AG09319 (cell line): ENCODE measurements at places on chromosomes 7 and 10.

- DNase-seq = no peak
Observed at GRCh38 chr7:86966916-86967315, 92.5 kb downstream of the ELAPOR2 start.

DNA sequence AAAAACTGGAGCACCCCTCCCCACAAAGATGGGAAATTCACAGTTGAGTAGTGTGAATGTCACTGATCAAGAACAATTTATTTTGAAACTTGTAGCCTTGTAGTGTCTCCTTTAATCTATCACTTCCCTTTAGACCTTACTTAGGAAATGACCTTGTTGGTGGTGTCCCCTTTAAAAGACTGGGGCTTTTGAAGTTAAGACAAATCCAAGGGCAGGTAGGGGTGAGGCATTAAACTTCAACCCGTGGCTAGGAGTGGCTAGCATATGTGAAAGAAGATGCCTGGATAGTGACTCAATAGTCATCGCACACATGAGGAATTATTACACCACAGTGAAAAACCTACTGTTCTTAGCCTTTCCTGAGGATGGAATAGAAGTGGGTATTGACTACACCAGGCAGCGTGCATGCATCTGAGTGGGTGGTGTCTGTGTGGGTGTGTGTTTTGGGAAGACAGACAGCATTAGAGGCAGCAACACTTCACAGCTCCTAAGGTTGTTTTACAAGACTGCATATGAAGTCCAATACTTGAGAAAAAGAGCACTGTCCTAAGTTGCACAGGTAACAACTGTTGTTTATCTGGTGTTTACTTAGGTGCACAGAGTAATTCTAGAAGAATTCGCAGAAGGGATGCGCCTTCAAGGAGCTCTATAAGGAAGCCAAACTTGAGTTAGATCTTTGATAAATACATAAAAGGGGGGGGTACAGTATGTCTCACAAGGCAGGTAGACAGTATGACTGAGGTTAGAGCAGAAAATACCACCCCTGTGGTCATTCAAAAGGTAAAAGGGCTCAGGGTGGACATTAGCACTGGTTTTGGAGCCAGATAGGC is 32.9 kb downstream of the ABLIM1 start:
- DNase-seq = no peak

DNA sequence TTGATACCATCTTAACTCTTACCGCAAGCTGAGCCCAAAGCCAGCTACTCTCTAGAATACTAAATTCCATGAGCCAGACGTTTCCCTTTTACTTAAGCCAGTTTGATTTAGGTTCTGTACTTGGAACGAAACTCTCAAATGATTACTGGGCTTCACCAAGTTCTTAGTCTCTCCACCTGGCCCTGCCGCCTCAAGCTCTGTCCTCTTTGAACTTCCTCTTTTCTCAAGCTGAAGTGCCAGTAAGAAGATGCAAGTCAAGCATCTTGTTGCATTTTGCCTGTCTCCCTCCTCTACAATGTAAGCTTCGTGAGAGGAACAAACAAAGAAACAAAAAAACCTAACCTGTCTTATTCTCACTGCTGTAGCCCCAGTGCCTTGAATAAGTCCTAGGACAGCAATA is 358.2 kb upstream of the NPVF start:
- DNase-seq = no peak

- no peak for DNase-seq
Observed at GRCh38 chr10:5622186-5622960, 44.0 kb downstream of the ASB13 start.

- no peak for DNase-seq
Observed at GRCh38 chr10:125815764-125816163, 7.3 kb downstream of the UROS start.

GRCh38 chr10:10911471-10911921 is 106.2 kb upstream of the CELF2 start:
- DNase-seq = peak; percentile 93

DNA sequence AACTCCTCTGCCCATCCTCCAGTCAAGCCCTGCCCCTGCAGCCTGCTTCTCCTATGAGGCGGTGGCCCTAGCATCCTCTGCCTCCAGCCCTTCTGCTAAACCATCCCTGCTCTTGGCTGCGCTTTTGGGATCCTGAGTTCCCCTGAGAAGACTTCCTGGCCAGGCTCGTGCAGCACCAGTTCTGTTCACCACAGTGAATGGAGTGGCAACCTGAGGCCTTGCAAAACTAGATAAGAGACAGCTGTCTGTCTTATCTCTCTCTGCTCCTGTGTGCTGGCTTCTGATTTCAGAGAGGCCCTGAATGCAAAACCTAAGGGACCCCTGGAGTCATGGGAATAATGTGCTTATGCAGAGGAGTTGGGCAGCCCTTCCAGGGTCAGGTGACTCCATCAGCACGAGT is 119.2 kb downstream of the TMEM178B start:
- no peak for DNase-seq

DNA sequence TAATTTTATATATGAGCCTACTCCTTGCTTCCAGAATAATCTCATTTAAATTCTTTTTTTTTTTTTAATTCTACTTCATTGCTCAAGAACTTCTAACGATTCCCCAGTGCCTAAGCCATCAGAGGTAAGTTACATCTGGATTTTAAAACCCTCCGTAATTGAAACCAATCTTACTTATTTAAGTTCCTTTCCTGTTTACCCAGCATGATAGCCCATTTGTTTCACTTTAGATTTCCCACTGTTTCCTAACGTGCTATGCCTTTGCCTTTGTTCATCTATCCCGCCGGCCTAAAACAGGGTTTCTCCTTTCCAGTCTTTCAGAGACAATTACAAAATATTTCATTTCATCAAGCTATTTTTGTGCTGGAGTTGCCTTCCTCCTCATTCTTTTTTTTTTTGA is 75.8 kb upstream of the ETV1 start:
- DNase-seq = no peak

- no peak for DNase-seq
Observed at GRCh38 chr7:159030490-159031134, 114.1 kb downstream of the VIPR2 start.
